CD4-positive, alpha-beta T cell treated with Interleukin-15 for 1 hour (primary cell): ENCODE measurements at places on chromosomes 16 and 17.

DNA sequence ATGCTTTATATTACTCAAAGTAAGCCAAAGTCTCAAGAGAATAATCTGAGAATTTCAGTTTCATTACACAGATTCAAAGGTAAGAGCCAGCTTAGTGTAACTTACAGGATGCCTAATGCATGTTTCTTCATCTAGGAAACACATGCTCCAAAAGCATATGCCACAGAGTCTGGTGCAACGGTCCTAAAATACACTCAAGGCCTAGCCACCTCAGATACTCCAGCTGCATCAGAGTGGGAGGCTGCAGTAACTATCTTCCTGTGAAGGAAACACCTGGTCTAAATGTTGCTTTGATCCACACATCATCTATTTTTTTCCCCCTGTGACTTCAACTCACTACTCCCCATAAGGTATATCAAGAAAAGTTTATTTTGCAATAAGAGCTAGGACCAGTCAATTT, 51.6 kb upstream of the CORO6 start:
- DNase-seq = no peak

DNA sequence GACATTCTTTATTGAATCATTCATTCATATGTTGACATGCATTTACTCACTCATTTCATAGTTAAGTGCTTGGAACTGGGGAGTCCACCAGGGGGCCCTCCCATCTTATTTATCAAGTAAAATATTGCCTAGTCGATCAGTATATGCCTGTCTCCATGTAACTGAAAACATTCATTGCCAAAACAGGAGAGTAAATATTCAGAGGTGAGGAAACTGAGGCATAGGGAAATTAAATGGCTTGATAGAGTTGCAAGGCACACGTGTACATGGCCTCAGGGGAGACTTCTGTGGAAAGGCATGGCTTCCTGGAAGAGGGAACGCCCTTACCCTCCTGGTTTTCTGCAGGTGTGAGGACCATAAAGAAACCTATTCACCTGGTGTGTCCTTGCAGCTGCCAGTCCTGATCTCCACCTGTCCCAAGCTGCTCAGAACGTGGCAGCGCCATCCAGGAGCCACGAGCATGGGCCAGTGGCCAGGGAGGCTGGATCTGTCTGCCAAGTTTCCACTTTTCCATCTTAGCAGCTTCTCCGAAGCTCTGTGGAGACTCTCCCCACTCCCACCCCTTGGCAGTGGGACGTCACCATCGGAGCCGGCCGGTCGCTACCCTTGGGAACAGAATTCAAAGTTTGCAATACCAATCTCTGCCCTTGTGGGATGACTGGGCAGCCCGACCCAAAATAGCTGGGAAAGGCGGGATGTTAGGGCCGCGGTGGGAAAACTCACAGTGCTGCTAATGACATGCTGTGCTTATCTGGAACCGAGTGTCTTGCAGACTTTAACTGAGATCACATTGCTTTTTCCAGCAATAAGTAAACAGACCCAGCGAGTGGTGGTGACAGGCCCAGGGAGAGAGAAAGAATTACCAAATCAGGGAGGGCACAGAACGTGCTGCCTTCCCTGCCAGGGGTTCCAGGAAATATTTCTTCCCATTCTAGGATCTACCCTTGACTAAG, 4.1 kb upstream of the C1QTNF1 start:
- DNase-seq = peak; percentile 41

DNA sequence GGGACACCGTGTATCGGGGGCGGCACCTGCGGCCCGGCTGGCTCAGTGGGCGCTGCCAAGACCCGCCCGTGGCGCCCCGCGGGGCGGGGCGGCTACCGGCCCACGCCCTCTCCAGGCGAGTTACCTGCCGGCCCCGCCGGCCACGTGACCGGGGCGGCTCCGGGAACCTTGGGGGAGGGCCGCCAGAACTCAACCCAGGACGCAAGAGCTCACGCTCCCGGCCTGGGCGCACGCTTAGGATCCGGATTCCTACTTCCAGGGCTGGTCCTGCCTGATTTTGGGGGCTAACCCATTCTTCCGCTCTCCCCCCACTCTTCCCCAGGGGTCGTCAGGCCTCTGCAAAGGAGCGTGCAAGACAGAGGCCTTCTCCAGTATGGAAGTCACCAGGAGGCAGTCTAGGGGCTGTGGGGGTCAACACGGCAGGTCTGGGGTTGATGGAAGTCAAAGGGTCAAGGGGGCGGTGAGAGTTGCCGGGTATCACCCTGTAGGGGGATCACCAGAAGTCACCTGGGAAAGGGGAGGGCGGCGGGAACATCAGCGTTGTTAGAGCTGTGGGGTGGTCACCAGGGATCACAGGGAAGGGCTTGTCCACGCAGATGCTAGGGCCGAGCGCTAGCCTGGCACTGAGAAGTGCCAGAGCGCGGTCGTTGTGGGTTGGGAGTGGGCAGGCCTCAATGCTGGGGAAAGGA, 354 bp upstream of the ESRP2 start:
- peak; percentile 46 for DNase-seq

DNA sequence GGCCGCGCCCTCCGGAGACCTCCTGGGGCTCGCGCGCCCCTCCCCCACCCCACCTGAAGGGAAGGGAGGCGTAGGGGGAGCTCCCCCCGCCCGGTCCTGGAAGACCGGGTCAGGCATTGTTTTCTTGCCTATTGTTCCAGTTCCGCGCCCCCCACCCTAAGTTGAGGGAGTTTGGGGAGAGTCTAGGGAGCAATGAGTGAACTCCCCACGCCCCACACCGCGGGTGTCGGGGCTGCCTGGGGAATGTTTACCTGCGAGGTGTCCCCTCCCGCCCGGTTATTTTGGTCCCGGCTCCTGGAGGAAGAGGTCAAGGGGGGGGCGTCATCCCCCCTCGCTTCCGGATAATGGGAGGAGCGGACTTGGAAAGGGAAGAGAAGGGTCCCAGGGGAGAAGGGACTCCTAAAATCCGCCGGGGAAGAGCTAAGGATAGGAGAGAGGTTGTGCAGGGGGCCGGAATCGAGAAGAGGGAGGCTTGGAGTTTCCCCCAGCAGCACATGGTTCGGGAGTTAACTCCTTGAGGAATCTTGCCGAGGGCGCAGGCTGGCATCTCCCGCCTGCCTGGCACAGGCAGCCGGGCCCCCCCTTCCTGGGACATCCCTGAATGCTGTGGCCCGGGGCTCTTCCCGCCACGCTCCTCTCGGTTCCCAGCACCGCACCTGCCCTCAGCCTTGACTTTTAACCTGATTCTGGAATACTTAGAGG, 881 bp downstream of the MLLT6 start:
- DNase-seq = no peak

GRCh38 chr17:74680213-74680612, 32.5 kb downstream of the CD300LF start:
- no peak for DNase-seq
